Stimulated activated naive CD4-positive, alpha-beta T cell treated with Interleukin-2 at 50 U/mL for 16 hours (primary cell): ENCODE measurements at places on chromosomes 1 and 21.

GRCh38 chr1:21622466-21623315 is 46.5 kb downstream of the RAP1GAP start:
- DNase-seq, result peak; percentile 25

- no peak for DNase-seq
Measured at GRCh38 chr1:181317261-181317930, 165.9 kb upstream of the CACNA1E start.

DNA sequence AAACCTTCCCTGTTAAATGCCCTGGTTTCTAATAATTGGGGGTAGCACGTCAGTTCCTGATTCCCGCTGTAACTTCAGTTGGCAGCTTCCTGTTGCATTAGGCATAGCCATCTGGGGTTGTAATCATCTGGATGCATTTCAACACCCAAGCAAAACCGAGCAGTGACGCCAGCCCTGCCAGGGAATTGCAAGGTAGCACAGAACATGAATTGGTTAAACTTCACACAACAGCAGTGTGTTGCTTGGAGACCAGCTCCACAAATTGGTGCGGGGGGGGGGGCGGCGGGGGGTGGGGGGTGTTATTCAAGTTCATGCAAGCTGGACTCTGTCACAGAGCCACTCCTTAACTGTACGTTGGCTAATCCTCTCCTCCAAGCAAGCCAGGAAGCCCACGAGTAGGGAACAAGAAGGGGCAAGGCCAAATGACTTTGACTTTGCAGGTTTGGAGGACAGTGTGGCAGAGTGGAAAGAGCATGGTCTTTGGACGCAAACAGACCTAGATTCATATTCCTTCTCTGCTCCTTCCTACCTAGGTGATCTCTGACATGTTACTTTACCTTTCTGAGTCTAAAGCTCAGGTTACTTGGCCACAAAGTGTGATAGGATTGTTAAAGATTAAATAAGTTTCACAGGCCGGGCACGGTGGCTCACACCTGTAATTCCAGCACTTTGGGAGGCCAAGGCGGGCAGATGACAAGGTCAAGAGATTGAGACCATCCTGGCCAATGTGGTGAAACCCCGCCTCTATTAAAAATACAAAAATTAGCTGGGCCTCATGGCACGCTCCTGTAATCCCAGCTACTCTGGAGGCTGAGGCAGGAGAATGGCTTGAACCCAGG is 4.7 kb downstream of the LAX1 start:
- DNase-seq, result no peak

DNA sequence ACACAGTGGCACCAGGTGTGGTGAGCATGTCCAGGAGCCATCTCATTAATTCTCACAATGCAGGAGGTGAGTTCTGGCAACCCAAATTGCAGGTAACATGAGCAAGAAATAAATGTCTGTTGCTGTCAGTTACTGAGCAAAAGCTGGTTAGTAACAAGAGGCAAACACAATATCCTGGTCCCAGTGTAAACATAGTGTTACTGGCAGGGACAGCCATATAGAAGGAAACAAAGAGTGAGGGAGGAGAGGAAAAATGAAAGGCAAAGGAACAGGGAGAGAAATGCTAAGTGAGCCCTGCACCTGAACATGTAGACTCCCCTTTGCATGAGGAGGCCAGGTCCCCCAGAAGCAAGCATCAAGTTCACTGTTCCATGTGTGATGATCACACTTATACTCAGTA is 203.6 kb downstream of the TRABD2B start:
- DNase-seq, result no peak

GRCh38 chr1:207047505-207047904 is 3.5 kb downstream of the YOD1 start:
- DNase-seq, result no peak

GRCh38 chr1:78088015-78088414 is 42.2 kb downstream of the GIPC2 start:
- no peak for DNase-seq

GRCh38 chr1:31199949-31200348 is 39.7 kb downstream of the NKAIN1 start:
- no peak for DNase-seq

DNA sequence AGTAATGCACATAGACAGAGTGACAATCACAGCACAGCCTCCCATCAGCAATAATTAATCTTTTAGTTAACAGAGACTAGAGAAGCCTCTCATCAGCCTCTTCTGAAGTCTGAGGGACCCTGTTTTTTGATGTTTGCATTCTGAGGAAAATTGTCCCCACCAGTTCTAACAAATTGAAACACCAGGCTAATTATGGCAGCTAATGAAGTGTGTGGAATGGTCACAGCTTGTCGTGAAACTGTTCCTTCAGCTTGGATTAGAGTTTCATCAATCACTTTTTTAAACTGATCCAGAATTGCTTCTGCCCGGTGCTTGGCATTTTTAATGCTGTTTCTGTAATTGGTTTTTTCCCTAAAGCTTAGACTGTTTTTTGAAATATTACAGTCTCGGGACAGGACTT is 208.0 kb downstream of the SPATA17 start:
- no peak for DNase-seq

DNA sequence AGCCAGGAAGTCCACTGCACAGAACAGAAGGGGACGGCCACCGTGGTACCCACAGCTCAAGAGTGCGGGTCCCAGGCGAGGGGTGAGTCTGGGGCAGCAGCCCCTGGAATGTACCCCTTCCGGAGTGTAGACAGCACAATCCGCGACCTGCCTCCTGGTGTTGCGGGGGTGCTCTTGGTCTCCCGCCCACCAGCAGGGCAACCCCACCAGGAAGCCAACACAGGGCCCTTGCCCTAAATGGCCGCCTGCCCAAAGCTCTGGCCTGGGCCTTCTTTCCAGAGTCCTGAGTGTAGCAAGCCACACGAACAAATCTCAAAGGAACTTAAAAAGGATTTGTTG is 1.1 kb upstream of the SLC19A1 start:
- DNase-seq, result no peak

DNA sequence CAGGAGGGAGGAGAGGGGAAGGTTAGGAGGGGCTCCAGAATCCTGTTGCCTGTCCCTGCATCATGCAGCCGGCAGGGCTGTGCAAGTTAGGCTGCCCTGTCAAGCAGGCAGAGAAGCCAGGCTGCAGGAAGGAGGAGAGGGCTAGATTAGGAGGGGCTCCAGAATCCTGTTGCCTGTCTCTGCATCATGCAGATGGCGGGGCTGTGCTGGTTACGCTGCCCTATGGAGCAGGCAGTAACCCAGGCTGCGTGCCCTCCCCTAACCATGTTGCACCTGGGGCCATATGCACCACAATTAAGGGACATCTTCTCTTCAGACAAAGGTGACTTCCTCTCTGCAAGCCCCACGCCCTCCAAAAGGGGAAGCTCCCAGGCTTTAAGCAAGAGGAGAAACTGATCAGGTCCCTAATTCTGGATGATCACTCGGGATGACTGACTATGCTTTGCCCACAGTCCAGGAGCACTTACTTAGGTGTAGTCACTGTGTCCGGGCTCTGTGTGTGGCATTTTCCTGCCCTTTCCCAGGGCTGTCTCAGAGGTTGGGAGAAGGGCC is 457.4 kb downstream of the SETD4 start:
- DNase-seq, result no peak

GRCh38 chr1:86965012-86965826 is 50.8 kb downstream of the HS2ST1 start:
- DNase-seq, result no peak

DNA sequence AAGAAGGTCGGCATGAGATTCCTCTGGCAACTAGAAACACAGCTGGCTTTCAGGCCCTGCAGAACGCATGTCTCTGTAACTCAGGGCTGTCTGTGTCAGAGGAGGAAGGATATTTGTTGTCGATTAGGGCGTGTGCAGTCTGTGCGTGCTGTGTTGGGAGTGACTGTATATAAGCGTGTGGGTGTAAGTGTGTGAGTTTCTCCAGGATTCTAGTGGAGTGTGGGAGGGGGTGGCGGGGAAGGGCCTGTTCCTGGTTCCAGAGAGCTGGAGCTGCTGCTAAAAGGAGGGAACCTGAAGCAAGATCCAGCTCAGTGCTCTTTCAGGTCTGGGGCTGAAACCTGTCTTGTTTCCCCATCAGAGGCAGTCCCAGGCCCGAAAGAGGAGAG is 74.3 kb downstream of the SLC16A1 start:
- no peak for DNase-seq

GRCh38 chr1:39178541-39179431 is 25.7 kb upstream of the MACF1 start:
- DNase-seq, result no peak

- no peak for DNase-seq
Measured at GRCh38 chr1:195097316-195097715, 1510.9 kb downstream of the KCNT2 start.

GRCh38 chr21:33256019-33256418 is 10.1 kb upstream of the IL10RB start:
- peak; percentile 19 for DNase-seq

DNA sequence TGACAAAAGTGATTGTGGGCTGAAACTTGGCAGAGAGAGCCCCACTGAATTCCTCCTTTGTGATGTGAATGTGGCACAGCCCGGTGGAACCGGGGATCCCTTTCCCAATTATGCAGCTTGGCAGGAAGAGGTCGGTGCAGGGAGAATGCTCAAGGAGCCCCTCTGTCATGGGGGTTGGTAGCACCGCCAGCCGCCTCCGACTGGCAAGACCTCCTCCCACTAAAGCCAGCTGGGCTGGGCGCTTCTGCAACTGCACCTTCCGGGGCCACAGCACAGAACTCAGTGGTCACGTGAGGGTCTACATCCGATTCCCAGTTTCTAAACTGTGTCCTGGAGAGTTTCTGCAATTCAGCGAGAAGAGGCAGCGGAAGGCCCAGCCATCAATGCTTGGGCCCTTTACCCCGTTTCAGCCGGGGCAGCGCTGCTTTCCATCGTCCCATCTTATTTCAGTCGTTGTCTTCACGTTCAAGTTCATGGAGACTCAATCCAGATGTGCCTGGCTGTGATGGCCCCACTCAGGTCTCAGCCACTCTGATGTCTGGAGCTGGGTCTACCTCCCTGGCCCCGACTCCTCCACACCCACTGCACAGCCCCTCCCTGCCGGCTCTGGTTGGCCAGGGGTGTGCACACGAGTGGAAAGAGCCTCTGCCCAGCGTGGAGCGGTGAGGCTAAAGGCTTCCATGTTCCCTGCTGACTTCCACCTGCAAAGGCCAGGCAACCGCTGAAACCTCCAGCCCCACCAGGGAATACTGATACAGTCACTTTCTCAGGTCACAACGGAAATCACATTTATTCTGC is 39.8 kb upstream of the FHAD1 start:
- DNase-seq, result no peak

- DNase-seq, result no peak
Measured at GRCh38 chr1:47684964-47685762, 247.3 kb downstream of the FOXD2 start.

- no peak for DNase-seq
Measured at GRCh38 chr1:205928317-205928716, 14.9 kb downstream of the SLC26A9 start.

GRCh38 chr1:163440090-163440489 is 118.3 kb downstream of the NUF2 start:
- no peak for DNase-seq

- DNase-seq, result no peak
Measured at GRCh38 chr1:146020058-146021049, 1.2 kb downstream of the HJV start.

GRCh38 chr1:200029822-200030152 is 2.3 kb downstream of the NR5A2 start:
- no peak for DNase-seq

- DNase-seq, result no peak
Measured at GRCh38 chr1:228752675-228753265, 17.5 kb downstream of the RHOU start.

- no peak for DNase-seq
Measured at GRCh38 chr1:244989813-244990212, 125.5 kb upstream of the HNRNPU start.

- no peak for DNase-seq
Measured at GRCh38 chr1:220894924-220895256, 15.6 kb downstream of the HLX start.

DNA sequence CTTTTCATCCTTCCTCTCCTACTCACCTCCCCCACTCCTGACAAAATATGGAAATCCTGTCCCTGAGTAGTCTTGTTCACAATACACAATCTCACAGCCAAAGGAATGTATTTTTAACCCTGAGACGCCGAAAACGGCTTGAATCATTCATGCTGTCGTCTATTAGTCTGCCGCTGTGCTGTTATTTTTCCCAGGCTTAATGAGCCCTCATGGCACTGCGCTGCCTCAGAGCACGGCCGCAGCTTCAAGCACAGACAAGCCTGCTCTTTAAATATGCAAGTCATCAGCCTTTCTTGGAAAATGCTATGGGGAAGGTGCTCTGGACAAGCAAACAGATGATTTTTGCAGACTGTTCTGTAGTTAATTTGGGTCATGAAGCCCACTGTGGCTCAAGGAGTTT is 302.7 kb downstream of the DISC1 start:
- no peak for DNase-seq

- DNase-seq, result no peak
Measured at GRCh38 chr1:53615101-53615500, 123.9 kb downstream of the GLIS1 start.

DNA sequence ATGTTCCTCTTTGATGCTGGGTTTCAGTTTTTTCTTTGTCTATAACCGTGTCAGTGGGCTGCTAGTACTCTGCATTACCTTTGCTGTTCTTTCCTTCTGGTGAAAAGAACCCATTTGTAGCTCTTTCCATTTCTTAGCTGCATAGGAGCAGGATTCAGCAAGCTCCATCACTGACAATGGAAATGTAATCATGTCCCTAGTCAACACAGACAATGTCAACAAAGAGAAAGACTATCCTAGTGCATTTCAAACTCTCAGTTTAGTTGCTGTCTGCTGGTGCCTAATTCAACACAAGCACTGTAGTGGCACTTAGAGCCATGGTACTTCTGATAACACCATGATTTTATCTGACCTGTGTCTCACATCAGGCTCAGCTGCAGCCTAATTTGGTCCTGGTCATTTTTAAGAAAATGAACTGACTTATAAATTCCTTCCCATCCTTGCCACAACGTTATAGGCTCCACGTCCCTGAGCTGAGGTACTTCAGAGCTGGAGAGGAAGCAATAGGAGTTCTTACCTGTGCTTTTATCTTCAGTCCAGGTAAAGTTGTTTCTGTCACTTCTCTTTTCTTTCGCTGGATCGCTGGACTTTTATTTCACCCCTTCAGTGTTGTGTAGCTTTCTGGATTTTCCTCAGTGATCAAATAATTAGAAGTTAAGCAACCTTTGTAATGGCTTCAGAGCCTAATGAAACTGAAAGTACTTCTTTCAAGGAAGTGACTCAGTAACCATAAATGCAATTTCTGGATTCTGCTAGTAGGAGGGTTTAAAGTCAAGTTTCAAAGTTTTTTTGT is at the start of gene GBP3:
Gene GBP3 (minus strand): TSS at position 700 of the 793 bp plus-strand sequence. CDS start 2,145 bp downstream, outside the sequence.
- DNase-seq, result no peak

GRCh38 chr1:20821466-20821865 is 34.4 kb upstream of the HP1BP3 start:
- no peak for DNase-seq
